A673 (cell line): ENCODE measurements at places on chromosomes 2 and 18.
A peak's percentile ranks its signal among the peaks of the same experiment; 100 is the strongest.

DNA sequence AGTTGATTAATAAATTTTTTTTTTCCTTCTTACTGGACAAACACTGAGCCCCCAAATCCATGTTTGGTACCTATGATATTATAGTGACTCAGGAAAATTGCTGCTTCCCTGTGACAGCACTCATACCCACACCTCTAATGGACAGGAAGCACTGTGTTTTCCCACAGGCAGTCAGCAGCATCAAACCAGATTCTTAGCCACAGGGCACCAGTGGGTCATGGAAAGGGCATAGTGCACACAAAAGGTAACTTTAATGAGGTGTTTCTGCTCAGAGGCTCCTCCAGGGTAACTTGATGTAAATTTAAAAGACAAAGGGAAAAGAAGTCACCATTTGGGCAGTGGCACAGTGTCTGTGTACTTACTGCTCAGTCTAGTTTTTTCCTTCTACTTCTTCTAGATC is 34.1 kb downstream of the SERPINB11 start:
- H3K27ac ChIP-seq: no peak overlapping the region
- no peak for DNase-seq
- no peak overlapping the region for H3K4me3 ChIP-seq

- no peaks in the 10 kb centered on the region for H3K4me1 ChIP-seq
- no peak overlapping the region for H3K4me3 ChIP-seq
- H3K27ac ChIP-seq: no peak overlapping the region
- H3K27me3 ChIP-seq: no peaks in the 10 kb centered on the region
- no peaks in the 10 kb centered on the region for H3K36me3 ChIP-seq
Observed at GRCh38 chr18:72799106-72799505, 68.7 kb downstream of the NETO1 start.

DNA sequence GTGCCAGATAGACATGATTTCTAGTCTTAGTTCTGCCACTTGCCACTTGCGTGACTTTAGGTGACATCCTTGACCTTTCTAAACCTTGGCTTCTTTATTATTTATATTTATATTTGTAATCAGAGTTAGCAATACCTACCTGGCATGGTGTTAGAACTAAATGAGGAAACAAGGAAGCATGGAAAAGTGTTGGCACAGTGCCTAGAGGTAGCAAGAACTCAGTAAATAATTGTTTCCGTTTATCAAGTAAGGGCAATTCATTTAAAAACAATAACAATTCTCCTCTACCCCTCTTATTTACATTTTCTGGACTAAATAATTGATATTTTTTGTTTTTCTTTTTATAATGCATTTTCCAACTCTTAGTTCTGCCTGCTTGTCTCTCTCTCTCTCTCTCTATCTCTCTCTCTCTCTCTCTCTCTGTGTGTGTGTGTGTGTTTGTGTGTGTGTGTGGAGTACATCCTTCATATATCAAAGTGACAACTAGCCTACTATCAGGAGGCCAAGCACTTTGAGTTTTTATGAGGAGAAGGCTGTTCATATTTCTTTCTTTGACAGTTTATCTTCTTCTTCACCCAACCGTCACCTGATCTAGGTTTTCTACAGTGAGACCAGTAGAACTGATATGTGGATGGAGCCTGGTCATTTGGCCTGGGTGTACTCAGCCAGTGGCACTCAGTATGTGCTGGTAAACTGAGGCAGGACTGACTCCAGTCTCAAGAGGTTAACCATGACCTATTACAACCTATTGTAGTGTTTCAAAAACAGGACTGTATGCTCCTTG is 134.5 kb downstream of the LRRTM1 start:
- H3K27ac ChIP-seq: no peak overlapping the region
- no peaks in the 10 kb centered on the region for H3K36me3 ChIP-seq
- no peaks in the 10 kb centered on the region for H3K4me1 ChIP-seq
- H3K4me3 ChIP-seq: no peak overlapping the region
- no peaks in the 10 kb centered on the region for H3K27me3 ChIP-seq

- H3K4me1 ChIP-seq: peaks cover 31% of the 10 kb centered on the region
- no peaks in the 10 kb centered on the region for H3K36me3 ChIP-seq
- DNase-seq: no peak
- H3K4me3 ChIP-seq: no peak overlapping the region
- peak overlapping the region; percentile 25 for H3K27ac ChIP-seq
Observed at GRCh38 chr2:143524559-143525401, 395.6 kb downstream of the ARHGAP15 start.

- H3K36me3 ChIP-seq: no peaks in the 10 kb centered on the region
- no peak overlapping the region for H3K27ac ChIP-seq
- H3K4me1 ChIP-seq: peaks cover 19% of the 10 kb centered on the region
- no peak overlapping the region for H3K4me3 ChIP-seq
- H3K27me3 ChIP-seq: no peaks in the 10 kb centered on the region
- peak; percentile 91 for DNase-seq
Observed at GRCh38 chr2:219736209-219736608, 108.8 kb downstream of the SLC4A3 start.

GRCh38 chr2:229719926-229720647 is 5.7 kb upstream of the DNER start:
- no peaks in the 10 kb centered on the region for H3K27me3 ChIP-seq
- H3K36me3 ChIP-seq: no peaks in the 10 kb centered on the region
- H3K4me3 ChIP-seq: no peak overlapping the region
- H3K27ac ChIP-seq: no peak overlapping the region

GRCh38 chr2:3968736-3969135 is 265.4 kb downstream of the DCDC2C start:
- H3K4me1 ChIP-seq: no peaks in the 10 kb centered on the region
- no peak overlapping the region for H3K4me3 ChIP-seq
- H3K36me3 ChIP-seq: no peaks in the 10 kb centered on the region

DNA sequence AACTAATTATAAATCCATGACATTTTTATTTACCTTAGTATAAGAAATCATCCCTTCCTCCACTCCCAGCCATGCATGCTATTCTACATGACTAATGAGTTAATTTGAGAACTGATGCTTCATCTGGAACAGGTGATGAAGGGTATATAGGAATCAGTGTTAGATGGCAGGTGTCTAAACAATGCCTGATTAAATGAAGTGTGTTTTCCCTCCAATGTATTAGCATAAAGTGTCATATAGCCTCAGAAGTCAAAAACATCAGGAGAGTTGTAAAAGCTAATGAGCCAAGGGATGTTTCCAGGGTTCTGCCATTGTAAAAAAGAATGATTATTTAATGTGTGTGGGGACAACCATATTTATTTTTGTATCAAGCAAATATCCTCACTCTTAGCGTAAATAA is 913.8 kb downstream of the DCC start:
- H3K27me3 ChIP-seq: no peaks in the 10 kb centered on the region
- DNase-seq: no peak
- H3K27ac ChIP-seq: no peak overlapping the region
- H3K4me3 ChIP-seq: no peak overlapping the region
- H3K4me1 ChIP-seq: peaks cover 13% of the 10 kb centered on the region

- H3K4me3 ChIP-seq: peak overlapping the region; percentile 26
- no peaks in the 10 kb centered on the region for H3K27me3 ChIP-seq
- peak; percentile 30 for DNase-seq
- H3K27ac ChIP-seq: peak overlapping the region; percentile 35
Observed at GRCh38 chr2:120867290-120868241, 131.9 kb downstream of the GLI2 start.

- no peak overlapping the region for H3K27ac ChIP-seq
- DNase-seq: no peak
- no peaks in the 10 kb centered on the region for H3K27me3 ChIP-seq
Observed at GRCh38 chr2:196601430-196602306, 37.8 kb upstream of the CCDC150 start.

DNA sequence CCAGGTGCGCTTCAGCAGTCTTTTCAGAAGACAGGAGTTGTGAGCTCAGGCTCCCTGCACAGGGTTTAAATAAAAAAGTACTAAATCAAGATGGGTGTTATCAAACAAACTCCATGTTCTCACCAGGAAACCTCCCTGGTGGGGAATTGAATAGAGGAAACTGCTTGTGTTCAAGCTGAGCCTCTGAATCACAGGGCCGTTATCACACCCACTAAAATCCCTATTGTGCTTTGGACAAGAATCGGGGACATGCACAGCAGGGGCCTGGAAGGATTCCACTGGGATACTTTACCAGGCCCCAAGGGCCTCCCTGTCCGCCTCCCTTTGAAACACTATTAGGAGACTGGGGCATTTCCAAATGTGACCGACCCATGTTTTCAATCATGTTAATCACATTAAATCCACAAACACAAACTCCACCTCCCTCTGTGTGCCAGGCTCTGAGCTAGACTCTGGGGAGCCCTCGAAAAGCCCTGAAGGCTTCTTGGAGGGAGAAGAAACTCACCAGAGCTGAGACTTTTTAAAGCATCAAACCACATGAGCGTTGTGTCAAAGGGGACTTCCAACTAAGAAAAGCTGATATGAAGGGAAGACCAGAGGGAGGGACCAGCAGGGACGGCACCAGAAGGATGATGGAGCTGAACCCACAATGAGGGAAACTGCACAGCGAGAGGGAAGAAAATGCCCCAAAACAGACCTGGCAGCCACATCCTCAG is 458.7 kb upstream of the ID2 start:
- peak; percentile 91 for DNase-seq
- no peaks in the 10 kb centered on the region for H3K27me3 ChIP-seq
- H3K4me3 ChIP-seq: no peak overlapping the region
- H3K27ac ChIP-seq: no peak overlapping the region

GRCh38 chr2:234368861-234369261 is 128.0 kb downstream of the ARL4C start:
- H3K36me3 ChIP-seq: no peaks in the 10 kb centered on the region
- no peaks in the 10 kb centered on the region for H3K27me3 ChIP-seq
- H3K27ac ChIP-seq: no peak overlapping the region
- H3K4me3 ChIP-seq: no peak overlapping the region

DNA sequence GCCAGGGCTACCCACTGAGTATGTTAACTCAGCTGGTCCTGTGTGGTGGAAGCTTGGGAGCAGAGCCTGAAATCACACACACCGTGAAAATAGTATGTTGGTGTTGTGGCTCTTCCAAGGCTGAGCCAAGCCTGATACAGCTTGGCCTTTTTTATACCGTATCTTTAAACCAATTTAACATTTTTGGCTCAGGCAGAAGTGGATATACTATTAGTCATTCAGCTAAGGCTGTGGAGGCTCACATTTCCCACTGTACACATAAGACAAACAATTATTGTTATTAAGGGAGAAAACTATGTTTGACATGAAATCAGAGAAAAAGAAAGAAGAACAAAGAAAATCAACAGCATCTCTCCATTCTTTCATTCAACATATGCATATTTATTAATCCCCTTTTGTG is 159.0 kb downstream of the BCL11A start:
- H3K27ac ChIP-seq: no peak overlapping the region
- no peaks in the 10 kb centered on the region for H3K36me3 ChIP-seq
- peaks cover 51% of the 10 kb centered on the region for H3K27me3 ChIP-seq
- no peak overlapping the region for H3K4me3 ChIP-seq
- no peak for DNase-seq

DNA sequence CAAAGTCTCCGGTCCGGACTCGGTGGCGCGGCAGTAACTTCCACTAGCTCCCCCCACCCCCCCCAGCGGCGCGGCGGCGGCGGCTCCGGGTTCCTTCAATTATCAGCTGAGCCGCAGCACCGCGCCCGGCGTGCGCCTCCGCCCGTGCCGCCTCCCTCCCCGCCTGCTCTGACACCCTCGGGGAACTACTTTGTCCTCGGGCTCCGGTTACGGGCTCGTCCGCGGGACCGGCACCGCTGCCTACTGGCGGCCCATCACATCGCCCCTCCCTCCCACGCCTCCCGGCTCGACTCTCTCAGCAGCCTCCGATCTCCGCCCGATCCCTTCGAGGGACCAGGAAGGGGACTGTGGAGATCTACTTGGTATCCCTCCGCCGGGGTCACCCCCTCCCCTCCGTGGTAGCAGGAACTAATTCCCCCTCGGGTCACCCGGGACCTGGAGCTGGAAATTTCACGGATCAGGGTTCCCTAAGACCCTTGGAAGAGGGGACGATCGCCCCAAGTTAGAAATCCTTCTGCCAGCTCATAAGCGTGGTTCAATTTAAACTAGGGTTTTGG is at the start of gene TRIP12:
Gene TRIP12, minus strand, starts transcription at position 118 of the 557 bp plus-strand sequence. CDS start 41,930 bp downstream, outside the sequence.
- peaks cover 16% of the 10 kb centered on the region for H3K36me3 ChIP-seq
- H3K4me1 ChIP-seq: no peaks in the 10 kb centered on the region
- H3K27me3 ChIP-seq: no peaks in the 10 kb centered on the region
- H3K27ac ChIP-seq: peak within 1 kb of the TSS; percentile 97
- peak; percentile 98 for DNase-seq
